ENCODE measurements at places on chromosomes 4 and X.

- no peak for DNase-seq
Measured at GRCh38 chr4:146261041-146261440, 46.7 kb downstream of the REELD1 start.

GRCh38 chr4:112185740-112186670 lies 40.8 kb downstream of the FAM241A start:
- peak; percentile 61 for DNase-seq

DNA sequence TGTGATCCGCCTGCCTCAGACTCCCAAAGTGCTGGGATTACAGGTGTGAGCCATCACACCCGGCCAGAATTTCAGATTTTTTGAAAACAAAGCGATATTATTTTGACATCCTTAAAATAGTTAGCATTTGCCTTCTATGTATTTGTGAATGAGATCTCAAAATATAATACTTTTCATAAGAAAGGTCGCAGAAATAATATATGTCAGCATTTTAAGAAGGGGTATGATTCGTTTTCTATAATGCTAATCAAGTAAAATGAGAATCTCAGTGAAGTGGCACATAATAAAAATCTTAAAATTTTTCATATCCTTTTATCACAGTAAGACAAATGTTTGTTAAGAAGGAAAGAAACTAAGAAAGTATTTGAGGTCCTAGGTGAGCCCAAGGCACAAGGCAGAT lies 52.2 kb downstream of the GRSF1 start:
- DNase-seq, result no peak

GRCh38 chr4:59060895-59061294 lies 1950.7 kb upstream of the IGFBP7 start:
- no peak for DNase-seq

DNA sequence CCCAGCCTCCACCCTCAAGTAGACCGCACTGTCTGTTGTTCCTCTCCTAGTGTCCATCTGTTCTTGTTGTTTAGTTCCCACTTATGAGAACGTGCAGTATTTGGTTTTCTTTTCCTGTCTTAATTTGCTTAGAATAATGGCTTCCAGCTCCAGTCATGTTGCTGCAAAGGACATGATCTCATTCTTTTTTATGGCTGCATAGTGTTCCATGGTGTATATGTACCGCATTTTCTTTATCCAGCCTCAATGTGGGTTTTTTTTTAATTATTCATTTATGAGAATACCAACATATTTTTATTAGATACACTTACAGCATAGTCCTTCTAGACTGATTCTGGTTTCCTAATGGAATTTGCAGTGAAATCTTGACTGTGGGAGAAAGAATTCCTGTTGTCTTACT lies 1.3 kb downstream of the VMA21 start:
- peak; percentile 2 for DNase-seq

DNA sequence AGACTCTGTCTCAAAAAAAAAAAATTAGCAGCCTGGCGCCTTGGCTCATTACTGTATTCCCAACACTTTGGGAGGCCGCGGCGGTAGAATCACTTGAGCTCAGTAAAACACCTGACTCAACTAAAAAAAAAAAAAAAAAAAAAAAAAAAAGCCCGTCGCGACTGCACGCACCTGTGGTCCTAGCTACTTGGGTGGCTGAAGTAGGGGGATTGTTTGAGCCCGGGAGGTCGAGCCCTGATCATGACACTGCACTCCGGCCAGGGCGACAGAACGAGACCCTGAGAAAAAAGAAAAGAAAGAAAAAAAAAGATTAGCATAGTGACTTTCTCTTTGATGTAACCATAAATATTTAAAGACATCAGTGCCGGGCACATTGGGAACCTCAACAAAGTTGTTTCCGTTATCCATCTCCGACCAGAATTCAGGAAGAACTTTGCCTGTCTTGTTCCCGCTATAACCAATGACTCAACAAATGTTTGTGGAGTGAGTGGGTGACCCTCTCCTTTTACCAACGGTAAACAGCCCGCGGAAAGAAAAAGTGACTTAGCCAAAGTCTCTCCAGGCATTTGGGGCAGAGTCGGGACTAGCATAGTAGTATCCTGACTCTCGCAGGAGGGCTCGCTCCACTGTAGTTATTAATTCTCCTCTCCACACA lies 553 bp upstream of the MED28 start:
- peak; percentile 68 for DNase-seq

DNA sequence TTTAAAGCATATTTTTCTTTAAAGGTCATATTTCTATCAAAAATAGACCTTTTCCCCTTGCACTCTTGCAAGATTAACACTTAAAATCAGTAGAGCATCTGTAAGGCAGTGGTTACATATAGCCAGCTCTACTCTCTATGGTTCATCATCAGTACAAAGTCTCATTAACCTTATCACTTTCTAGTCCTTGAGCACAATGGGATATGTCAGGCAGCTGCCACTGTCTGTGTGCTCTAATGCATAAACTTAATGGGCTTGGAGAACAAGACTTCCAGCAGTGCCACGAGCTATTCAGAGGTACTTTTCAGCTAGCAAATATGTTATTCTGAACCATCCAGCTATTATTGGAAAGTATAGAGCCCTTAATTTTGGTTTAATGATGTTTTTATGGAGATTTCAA lies 393.7 kb downstream of the GASK1B start:
- no peak for DNase-seq

DNA sequence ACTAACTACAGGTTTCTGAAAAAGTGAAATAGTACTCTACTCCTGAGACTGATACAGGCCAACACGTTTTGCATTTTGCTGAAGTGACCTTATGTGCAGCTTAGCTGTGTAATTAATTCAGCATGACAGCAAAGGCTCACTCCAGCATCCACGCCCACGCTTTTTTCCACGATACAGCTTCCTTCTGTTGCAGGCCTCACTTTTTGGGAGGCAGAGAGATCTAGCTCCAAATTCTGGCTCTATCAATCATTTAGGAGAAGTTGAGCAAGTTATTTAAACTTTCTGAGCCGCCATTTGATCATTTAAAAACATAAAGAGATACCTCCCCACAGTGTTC lies 160.3 kb downstream of the AFAP1 start:
- DNase-seq, result no peak

GRCh38 chr4:968221-968620 lies 5.1 kb downstream of the DGKQ start:
- DNase-seq, result no peak

DNA sequence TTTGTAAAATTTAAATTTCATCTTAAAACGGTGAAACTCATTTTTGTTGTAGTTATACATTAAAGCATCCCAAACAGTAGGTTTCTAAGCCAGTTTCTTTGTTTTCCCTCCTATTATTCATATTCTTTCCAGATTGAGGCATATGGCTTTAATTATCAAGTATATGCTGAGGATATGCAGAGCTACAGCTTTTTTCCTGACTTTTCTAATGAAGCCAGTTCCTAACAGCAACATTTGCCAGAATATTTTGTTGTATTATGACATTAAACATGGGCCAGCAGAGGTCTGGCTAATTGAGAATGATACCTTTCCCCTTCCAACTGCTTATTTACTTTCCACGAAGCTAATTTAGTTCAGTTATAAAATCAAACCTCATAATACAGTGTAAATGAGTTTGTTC lies 75.3 kb downstream of the SLIT2 start:
- no peak for DNase-seq

GRCh38 chrX:45774961-45775360 lies 574.3 kb upstream of the DIPK2B start:
- peak; percentile 81 for DNase-seq

- DNase-seq, result no peak
Measured at GRCh38 chr4:87031920-87032319, 97.1 kb downstream of the AFF1 start.

GRCh38 chrX:105277132-105277531 lies 56.6 kb upstream of the TEX13A start:
- no peak for DNase-seq

GRCh38 chr4:15965325-15965724 lies 2.4 kb upstream of the FGFBP2 start:
- no peak for DNase-seq

GRCh38 chrX:84078991-84079390 lies 109.0 kb downstream of the RPS6KA6 start:
- DNase-seq, result no peak

GRCh38 chrX:24760363-24761000 lies 66.8 kb downstream of the POLA1 start:
- no peak for DNase-seq

DNA sequence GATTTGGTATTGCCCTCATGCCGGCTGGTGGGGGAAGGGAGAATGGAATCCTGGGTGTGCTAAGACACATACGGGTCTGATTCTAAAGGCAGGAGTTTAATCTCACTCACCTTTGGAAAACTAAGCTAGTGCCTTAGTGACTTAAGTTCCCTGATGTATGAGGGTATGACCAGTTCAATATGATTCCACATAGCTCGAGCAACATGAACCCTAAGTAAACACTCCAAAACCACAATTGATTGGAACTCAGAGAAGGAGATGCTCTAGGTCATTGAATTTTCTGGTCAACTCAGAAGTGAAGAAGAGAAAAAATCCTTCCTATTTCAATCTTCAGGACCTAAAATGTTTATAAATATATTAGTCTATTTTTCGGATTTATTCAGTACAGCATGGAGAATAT lies 420.1 kb upstream of the INTU start:
- no peak for DNase-seq

- no peak for DNase-seq
Measured at GRCh38 chrX:56783450-56783831, 54.4 kb downstream of the NBDY start.

DNA sequence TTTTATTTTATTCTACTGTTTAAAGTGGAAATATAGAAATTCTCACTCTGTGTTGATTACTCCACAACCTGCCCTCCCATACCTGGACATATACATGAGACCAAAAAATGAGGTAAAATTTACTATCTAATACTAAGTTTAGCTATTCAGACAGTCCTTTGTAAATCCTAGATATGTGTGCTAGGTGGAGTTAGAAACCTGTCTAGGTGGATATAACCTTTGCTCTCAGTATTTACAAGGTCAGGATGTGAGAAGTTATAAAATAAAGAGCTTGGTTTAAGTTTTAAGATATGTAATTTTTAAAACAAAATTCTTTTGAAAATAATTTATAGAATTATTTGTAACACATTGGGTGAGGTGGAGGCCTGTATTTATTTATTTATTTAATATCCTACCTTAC lies 221.5 kb downstream of the PCDH7 start:
- DNase-seq, result no peak

- peak; percentile 91 for DNase-seq
Measured at GRCh38 chr4:38804654-38805295, at the start of gene TLR1. TSS of gene TLR1 (minus strand) at chr4:38804791. CDS start at chr4:38798831, 5,960 bp downstream.

DNA sequence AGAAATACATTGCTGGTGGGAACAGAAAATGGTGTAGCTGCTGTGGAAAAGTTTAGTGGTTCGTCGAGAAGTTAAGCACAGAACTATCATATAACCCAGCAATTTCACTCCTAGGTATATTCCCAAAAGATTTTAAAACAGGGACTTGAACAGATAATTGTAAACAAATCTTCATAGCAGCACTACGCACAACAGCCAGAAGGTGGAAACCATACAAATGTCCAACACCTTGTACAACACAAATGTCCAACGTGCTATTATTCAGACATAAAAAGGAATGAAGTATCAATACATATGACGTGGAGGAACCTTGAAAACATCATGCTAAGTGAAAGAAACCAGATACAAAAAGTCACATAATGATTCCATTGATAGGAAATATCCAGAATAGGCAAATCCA lies 37.9 kb downstream of the CUL4B start:
- no peak for DNase-seq

DNA sequence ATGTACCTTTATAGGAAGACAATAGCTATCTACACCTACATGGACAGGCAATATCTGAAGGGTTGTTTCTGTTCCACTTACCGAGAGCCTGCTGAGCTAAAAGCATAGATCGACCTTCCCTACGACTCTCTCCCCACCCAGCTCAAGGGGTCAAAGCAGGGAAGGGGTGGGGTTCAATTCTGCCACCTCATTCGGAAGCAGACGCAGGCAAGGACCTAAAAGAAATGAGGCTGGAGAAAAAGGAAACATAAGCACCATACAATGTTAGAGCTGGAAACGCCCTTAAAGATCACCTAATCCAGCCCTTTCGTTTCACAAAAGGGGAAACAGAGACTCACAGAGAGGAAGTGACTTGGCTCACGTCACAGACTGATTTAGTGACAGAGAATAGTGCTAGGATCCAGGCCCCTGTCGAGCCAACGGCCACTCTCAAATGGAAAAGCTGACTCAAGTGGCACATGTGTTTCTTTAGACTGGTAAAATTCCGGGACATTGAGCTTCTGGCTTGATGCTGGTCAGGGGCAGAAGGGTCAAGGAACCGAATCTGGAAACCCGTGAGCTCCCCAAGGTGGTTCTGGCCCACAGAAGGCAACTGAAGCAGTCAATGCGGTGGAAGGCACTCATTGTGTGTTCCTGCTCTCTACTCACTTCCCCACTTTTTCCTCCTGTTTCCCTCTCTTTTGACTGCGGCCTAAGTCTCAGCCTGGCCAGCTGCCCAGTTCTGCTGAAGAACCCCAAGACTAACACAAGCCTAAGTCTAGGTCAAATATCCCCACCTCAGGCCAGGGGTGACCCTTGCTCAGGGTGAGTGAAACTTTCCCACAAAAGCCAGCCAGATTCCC lies 7.5 kb downstream of the SEPTIN6 start:
- peak; percentile 94 for DNase-seq

DNA sequence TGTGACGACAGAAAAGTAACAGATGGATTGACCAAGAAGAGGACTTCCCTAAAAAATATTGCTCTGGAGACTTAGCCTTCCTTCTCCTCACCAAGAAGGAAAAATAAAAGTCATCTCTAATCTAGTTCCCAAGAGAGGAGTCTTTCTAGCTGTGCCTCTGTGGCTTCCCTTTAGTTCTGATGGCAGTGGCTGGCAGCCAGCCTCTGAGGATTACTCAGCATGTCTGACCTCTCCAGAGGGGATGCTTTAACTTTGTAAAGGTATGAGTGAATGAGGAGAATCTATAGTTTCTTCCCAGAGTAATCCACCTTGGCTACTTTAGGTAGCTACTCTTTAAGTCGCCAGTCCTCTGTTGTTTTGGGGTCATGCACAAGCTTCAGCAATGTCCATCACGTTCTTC lies 163.9 kb upstream of the KIT start:
- no peak for DNase-seq

DNA sequence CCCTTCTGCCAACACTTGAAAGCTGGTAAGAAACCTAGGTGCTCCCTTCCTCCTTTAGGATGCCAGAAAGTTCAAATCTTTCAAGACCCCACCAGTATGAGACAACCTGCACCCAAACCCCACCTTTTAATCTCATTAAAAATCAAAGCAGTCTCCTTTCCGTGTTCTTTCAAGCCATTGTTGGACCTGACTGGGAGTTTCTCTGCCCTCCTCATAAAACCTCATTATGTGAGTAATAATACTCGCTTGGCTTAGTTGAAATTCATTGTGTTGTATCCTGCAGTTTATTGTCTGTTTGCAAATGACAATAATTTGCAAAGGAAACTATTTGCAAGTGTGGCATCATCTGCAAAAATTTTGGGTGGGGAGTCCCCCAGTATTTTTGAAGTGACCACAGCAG lies 133.2 kb upstream of the VEGFC start:
- no peak for DNase-seq

GRCh38 chrX:101081231-101081630 lies 2.6 kb downstream of the TMEM35A start:
- DNase-seq, result no peak

DNA sequence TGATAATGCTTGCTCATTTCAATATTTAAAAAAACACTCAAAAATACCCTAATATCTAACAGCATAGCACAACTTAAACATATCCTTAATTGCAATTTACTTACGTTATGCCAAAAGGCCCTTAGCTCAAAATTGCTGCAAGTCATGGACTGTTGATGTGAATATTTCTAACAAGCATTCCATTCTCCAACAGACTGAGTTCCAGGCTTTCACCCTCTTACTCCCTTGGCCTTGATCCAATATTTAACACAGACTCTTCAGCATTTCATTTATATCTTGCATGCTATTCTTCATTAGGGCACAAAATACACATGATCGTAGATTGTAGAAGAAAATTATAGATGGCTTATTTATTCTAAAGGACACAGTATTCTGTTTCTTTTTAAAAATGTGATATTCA lies 96.5 kb downstream of the RNF150 start:
- DNase-seq, result no peak

Measured in suppressor macrophage treated with lipopolysaccharide for 1 hour (primary cell).